Calu3 (cell line): ENCODE measurements at places on chromosomes 4 and X. TPM values are rescaled to one million over a fixed set of nuclear protein-coding genes. Genes with fewer than 3 reads are reported as not detected.

Gene IQSEC2
- total RNA-seq = 14.1 and 15.2 TPM in 2 replicates

Gene CFP
- 1.2 and 1.4 TPM in 2 replicates for total RNA-seq

Gene RS1
- not detected in 2 replicates for total RNA-seq

Gene RAB40AL
- total RNA-seq = 1.4 and 1.9 TPM in 2 replicates

Gene ADGRL3
- 0.51 and 0.66 TPM in 2 replicates for total RNA-seq

Gene TMSB15B
- 7.7 and 8.2 TPM in 2 replicates for total RNA-seq

Gene MAGEA3
- total RNA-seq = not detected in 2 replicates

Gene SLC7A11
- total RNA-seq = 37.7 and 49.4 TPM in 2 replicates

Gene GABRB1
- total RNA-seq = not detected in 2 replicates

Gene CTAG1A
- total RNA-seq = not detected in 2 replicates

Gene PDGFRA
- not detected in 2 replicates for total RNA-seq

Gene ARMCX1
- total RNA-seq = 0.92 and 1.1 TPM in 2 replicates

Gene RIBC1
- total RNA-seq = 1.2 and 1.6 TPM in 2 replicates

Gene ODAM
- 137 and 214 TPM in 2 replicates for total RNA-seq

DNA sequence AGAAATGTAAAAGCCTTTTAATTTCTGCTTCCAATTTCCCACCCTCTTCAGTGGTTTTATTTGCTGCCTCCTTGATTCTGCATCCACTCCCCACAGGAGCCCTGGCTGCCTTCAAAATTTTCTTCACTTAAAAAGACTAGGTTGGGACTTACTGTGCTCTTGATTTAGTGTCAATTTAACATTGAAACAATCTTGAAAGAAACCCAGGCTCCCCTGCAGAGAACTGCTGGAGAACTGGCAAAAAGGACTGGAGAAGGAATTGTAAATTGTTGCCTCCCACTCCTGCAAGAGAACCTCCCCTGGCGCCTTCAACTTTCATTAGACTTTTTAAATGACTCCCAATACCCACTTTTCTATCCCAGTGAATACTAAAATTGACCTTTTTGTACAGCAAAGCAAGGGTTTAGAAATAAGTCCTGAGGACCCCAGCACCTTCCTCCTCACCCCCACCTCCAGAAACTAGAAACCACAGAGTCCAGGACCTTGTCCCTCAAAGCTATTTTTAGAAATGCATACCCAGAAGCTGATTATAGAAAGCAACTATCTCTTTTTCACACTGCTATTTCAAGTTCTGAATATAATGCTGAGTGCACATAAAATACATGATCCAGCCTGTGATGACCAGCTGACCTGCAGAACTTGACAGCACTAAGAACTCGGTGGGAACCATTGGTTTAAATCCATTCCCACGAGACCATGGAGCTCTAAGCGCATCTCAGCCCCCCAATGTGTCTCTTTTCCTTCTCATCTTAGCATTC is 155.5 kb downstream of the INPP4B start:
- DNase-seq = no peak

DNA sequence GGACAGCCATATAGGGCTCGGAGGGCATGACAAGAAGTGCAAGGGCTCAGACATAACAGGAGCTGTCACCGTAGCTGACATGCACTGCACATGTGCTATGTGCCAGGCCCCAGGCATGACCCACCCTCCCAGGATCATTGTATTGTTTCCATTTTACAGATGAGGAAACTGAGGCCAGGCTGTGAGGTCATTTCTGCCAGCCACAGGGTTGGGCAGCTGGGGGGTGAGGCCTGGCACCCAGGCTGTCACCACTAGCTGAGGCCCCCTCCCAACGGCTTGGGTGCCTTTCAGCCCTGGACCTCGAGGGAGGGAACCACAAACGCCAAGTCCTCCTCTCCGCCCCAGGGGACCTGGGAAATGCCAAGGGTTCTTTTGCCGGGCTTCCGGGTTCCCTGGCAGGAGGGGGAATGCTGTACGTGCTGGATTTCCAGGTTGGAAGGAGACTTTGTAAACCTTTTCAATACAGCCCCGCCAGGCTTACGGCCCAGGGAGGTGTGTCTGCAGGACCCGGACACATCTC is 12.6 kb downstream of the TREX2 start:
- no peak for DNase-seq

GRCh38 chr4:138734746-138735145 is 280.8 kb upstream of the NOCT start:
- DNase-seq = no peak

GRCh38 chrX:81238166-81238565 is 36.3 kb downstream of the SH3BGRL start:
- no peak for DNase-seq

- no peak for DNase-seq
Observed at GRCh38 chrX:2801223-2801622, 27.5 kb upstream of the GYG2 start.

GRCh38 chrX:78658845-78659744 is at the start of gene RTL3:
TSS of gene RTL3 (minus strand) at chrX:78659328. CDS start at chrX:78658420, 908 bp downstream.
- no peak for DNase-seq

- no peak for DNase-seq
Observed at GRCh38 chr4:94451051-94451694, 569 bp upstream of the PDLIM5 start.

DNA sequence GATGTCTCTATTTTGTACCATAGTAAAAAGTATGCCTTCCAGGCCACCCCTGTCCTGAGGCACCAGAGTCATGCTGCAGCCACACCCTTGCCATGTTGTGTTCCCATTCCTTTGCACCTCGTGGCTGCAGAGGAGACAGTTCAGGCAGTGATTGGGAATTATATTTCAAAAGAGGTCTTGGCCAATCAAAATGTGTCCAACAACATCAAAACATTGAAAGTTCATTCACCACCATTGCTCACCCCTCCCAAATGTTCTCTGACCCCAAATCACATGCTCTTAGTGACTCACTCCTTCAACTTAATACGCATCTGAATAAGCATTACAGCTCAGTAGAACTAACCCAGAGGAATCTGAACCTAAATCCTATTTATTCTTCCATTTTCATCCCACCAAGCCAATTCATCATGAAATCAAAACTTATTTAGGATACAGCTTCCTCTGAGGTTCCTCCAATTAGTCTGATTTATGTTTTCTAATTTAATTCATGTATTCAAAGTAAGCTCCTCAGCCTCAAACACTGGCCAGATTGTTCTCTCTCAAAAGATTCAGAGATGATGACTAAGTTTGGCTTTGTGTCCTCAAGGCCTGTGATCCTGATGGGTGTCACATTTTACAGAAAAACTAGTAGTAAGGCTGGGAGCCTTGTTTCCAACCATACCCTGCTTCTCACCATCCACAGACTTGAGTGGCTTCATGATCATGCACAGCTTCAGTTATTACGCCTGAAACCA is 323.2 kb upstream of the INTU start:
- no peak for DNase-seq

GRCh38 chrX:122850326-122850725 is 333.8 kb upstream of the GRIA3 start:
- no peak for DNase-seq

DNA sequence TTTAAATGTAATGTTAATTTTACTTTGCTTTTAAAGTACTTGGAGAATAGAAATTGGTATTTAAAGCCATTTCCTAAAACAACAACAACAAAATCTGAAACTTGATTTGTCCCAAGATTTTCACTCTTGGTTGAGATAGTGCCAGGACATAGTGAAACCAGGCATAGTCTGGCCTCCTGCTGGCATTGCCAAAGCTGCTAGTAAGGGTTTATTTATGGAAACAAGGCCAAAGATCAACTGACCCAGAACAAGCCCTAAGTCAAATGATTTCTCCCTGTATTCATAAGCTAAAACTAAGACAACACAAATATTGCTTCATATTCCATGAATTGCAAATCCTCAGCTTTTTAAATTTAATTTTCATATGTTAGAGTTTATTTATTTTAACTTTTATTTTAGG is 227.5 kb upstream of the FGF13 start:
- DNase-seq = no peak

DNA sequence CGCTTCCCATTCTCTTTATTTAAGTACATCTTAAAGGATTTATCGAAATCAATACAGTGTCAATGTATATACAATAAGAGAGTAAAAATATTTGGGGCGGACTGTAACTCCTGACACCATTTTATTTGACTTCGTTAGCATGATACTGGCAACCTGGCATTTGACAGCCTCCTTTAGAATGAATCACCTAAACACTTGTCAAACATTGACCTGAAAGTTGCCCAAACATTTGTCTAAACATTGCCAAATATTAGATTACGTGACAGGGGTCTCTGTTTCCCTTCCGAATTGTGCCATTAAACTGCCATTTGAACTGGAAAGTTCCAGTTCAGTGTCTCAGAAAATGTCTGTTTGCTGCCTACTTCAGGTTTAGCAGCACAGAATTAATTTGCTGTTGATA is 20.8 kb upstream of the FAM9A start:
- no peak for DNase-seq

GRCh38 chr4:7786517-7786916 is 153.1 kb downstream of the AFAP1 start:
- no peak for DNase-seq

DNA sequence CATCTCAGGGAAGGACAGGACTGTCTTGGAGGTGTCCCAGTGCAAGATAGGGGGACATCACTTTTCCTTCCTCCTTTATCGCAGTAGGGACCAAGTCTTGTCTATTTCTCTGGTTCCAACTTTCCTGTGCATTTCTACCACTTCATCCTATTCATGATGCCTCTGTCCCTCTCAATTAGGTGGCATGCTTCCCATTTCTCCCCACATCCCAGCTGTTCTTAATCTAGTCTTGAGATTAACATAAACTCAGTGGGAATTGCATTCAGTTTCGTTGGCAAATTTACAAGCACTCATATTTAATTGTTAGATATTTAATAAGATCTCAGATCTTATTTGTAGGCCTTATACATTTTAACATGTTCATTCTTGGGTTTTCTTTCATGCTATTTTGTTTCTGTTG is 15.7 kb upstream of the ODAM start:
- no peak for DNase-seq

DNA sequence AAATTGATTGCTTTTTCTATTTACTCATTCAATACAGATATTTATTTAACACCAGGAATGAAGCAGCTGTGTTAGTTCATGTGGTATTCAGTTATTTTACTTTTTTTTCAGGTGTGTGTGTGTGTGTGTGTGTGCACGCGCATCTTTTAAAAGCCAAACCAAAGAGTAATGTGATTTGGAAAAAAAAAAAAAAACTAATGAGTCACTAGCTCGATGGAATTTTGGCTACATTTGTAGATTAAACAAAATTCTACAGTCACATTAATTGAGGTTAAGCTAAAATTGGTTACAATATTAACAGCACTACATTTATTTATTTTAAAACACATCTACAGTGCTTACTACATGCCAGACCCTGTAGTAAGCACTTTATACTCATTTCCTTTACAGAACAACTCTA is 66.8 kb downstream of the HHIP start:
- DNase-seq = no peak

GRCh38 chr4:25860586-25861279 is 2.1 kb downstream of the SEL1L3 start:
- no peak for DNase-seq

GRCh38 chr4:163562496-163562895 is 68.0 kb downstream of the TMA16 start:
- DNase-seq = no peak

GRCh38 chr4:3371033-3372001 is 70.5 kb upstream of the HGFAC start:
- no peak for DNase-seq

GRCh38 chr4:94669672-94670664 is 87.8 kb upstream of the BMPR1B start:
- DNase-seq = no peak

- DNase-seq = no peak
Observed at GRCh38 chrX:31433856-31434255, 362.0 kb upstream of the FTHL17 start.

- no peak for DNase-seq
Observed at GRCh38 chrX:48306175-48306574, 50.3 kb downstream of the SSX3 start.

DNA sequence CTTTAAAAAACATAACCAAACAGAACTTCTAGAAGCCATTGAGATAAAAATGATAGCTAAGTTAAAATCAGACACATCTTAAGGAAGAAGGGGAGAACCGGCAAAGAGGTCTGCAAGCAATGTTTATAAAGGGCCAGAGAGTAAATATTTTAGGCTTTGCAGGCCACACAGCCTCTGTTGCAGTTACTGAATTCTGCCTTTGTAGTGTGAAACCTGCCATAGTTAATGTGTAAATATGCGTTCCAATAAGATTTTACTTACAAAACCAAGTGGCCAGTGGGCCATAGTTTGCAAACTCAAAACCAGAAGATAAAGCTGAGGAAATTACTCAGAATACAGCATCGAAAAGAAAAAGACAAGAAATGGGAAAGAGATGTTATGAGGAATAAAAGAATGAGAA is 33.6 kb downstream of the CHM start:
- DNase-seq = no peak
